ENCODE measurements at places on chromosomes 13 and 19.

GRCh38 chr19:54266133-54266532 lies 9.1 kb upstream of the LILRB5 start:
- DNase-seq, result peak; percentile 80

GRCh38 chr19:30070198-30070967 lies 128.3 kb downstream of the URI1 start:
- DNase-seq, result no peak

GRCh38 chr19:2236064-2236313 lies 140 bp downstream of the PLEKHJ1 start:
- DNase-seq, result no peak

GRCh38 chr13:74135326-74136083 lies 1.3 kb upstream of the KLF12 start:
- DNase-seq, result peak; percentile 81

- DNase-seq, result no peak
Observed at GRCh38 chr13:113404723-113405471, 41.0 kb upstream of the GRTP1 start.

- no peak for DNase-seq
Observed at GRCh38 chr19:18558604-18559003, 934 bp downstream of the KXD1 start.

DNA sequence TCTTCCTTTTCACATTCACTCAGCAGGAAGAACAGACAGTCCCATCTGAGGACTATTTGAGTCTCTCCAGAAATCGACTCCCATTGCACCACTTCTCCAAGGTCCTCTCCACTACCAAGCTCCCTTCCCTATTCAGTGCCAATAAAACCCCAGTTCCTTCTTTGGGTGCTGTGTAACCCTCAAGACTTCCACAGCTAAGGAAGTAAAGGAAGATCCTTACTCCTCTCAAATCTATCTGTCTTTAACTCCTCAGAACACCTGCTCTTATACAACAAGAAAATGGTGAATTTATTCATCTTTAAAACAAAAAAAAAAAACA lies 29.2 kb upstream of the TM9SF2 start:
- DNase-seq, result no peak

All from Daoy (cell line).